ENCODE measurements at places on chromosomes 7 and 10. TPM values are rescaled to one million over a fixed set of nuclear protein-coding genes. Genes with fewer than 3 reads are reported as not detected.
A peak's percentile ranks its signal among the peaks of the same experiment; 100 is the strongest.

Gene SPDYE2B
- not detected for total RNA-seq

- H3K36me3 ChIP-seq = no peaks in the 10 kb centered on the region
- no peaks in the 10 kb centered on the region for H3K27me3 ChIP-seq
- no peak overlapping the region for H3K4me3 ChIP-seq
- H3K4me1 ChIP-seq = no peaks in the 10 kb centered on the region
- no peak for DNase-seq
- H3K27ac ChIP-seq = no peak overlapping the region
These were observed 503.0 kb downstream of the KIF20B start for GRCh38 chr10:90204131-90204955.

DNA sequence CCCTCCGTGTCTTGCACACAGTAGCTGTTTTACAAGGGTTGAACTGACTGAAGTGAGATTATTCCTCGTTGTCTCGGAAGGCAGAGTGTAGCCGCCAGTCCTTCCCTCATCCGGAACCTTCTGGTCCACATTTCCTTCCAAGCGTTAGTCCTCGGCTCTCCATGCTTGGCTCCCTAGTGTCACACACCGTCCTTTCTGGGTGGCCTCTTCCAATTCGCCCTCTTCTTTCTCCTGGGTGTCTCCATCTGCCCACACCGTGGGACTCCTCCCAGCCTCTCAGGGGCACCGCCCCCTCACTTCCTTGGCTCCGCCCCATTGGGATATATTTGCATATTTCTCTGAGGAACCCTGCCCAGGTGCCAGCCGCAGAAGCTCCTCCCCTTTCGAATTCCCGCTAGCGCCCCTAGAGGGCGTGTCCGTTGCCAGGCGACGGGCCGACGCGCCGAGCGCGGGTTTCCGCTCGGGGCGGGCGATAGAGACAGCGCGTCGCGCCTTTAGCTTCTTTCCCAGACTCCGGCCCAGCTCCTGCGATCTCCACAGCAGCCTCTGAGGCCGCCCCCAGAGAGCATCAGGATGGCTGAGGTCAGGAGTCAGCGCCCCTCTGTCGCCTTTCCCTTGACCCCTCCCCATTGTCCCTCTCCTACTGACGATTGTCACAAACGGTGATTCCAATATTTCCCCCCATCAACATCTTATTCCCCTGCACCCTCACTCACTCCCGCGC is at the start of gene CFAP58:
TSS of gene CFAP58 (plus strand) at position 509 of the 724 bp plus-strand sequence. CDS start at position 574, 65 bp downstream.
- H3K4me1 ChIP-seq = peaks cover 28% of the 10 kb centered on the region
- peak; percentile 45 for DNase-seq
- H3K27me3 ChIP-seq = no peaks in the 10 kb centered on the region
- no peak within 1 kb of the TSS for H3K27ac ChIP-seq
- no peaks in the 10 kb centered on the region for H3K36me3 ChIP-seq

- H3K4me1 ChIP-seq = no peaks in the 10 kb centered on the region
- no peak overlapping the region for H3K27ac ChIP-seq
- no peaks in the 10 kb centered on the region for H3K36me3 ChIP-seq
- no peaks in the 10 kb centered on the region for H3K27me3 ChIP-seq
These were observed 140.0 kb downstream of the CAMK1D start for GRCh38 chr10:12489357-12489756.

Gene RELN
- total RNA-seq = 215 TPM

GRCh38 chr7:194252-195009 is 2.1 kb downstream of the FAM20C start:
- H3K36me3 ChIP-seq = peaks cover 36% of the 10 kb centered on the region
- peaks cover 2% of the 10 kb centered on the region for H3K27me3 ChIP-seq
- peak; percentile 90 for DNase-seq
- H3K4me3 ChIP-seq = peak overlapping the region; percentile 82
- peak overlapping the region; percentile 81 for H3K27ac ChIP-seq

- no peak for DNase-seq
- H3K27me3 ChIP-seq = 0 out of 2 replicates have a peak, but pooled peaks cover 2% of the 10 kb centered on the region
- H3K27ac ChIP-seq = no peak overlapping the region
- H3K4me3 ChIP-seq = no peak overlapping the region
- no peaks in the 10 kb centered on the region for H3K36me3 ChIP-seq
These were observed 12.0 kb upstream of the BMPER start for GRCh38 chr7:33893377-33893776.

GRCh38 chr7:76037310-76037709 is 10.5 kb downstream of the STYXL1 start:
- no peaks in the 10 kb centered on the region for H3K27me3 ChIP-seq
- no peaks in the 10 kb centered on the region for H3K36me3 ChIP-seq
- H3K27ac ChIP-seq = no peak overlapping the region
- no peaks in the 10 kb centered on the region for H3K4me1 ChIP-seq
- DNase-seq = no peak
